Iris pigment epithelial cell (primary cell): ENCODE measurements at places on chromosomes 3 and 15.

DNA sequence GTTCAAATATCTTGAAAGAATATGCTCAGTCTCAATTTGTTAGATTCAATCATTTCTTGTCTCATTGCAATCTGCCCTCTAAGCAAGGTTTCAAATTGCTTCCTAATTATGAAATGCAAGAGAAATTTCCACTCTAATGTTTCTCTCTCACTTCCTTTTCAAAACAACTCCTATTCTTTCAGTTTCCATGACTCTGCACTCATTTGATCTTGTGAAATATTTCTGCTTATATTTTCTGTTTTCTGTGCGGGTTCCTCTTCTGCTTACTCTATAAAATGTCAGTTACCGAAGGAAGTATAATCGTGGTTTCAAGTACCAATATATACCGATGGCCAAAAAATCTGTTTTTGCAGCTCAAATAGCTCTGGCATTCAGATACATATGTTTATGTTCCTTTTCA is 521.9 kb upstream of the NAALADL2 start:
- DNase-seq, result no peak

GRCh38 chr3:70112751-70113150 is 113.2 kb downstream of the SAMMSON start:
- DNase-seq, result no peak

DNA sequence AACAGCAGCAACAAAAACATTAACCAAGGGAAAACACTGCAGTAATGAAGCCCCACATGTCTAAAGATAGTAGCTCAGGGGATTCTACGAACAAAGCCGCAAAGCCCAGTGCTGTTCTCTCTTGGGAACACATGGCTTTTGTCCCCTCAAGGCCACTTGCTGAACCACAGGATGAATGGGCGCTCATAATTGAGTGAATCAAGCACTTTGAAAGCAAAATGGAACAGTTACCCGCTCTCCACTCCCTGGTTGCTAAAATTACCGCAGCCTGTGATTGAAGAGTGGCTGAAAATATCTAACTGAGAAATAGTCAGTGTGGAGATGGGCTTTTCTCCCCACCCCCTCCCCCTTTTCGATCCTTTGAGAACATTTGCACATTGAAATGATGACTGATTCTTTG is 39.6 kb downstream of the RASGRF1 start:
- DNase-seq, result no peak

DNA sequence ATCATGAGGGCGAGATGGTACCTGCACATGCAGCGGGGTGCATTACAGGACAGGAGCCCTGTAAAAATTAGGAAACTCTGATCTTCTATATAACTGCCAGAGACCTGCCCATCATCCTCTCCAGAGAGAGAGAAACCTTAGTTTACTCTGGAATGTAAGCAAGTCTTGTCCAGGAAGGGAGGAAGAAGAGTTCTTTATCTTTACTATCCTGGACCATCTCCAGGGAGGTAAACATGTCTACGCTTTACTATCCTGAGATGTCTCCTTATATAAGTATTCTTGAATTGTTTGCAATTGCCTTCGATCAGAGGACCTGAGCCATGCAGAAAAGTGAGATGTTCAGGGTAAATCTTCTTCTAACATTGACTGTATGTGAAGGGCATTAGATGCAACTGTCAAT is 12.7 kb upstream of the HACD2 start:
- DNase-seq, result no peak

- DNase-seq, result peak; percentile 68
Observed at GRCh38 chr3:63961891-63962290, 49.7 kb upstream of the SCAANT1 start.

DNA sequence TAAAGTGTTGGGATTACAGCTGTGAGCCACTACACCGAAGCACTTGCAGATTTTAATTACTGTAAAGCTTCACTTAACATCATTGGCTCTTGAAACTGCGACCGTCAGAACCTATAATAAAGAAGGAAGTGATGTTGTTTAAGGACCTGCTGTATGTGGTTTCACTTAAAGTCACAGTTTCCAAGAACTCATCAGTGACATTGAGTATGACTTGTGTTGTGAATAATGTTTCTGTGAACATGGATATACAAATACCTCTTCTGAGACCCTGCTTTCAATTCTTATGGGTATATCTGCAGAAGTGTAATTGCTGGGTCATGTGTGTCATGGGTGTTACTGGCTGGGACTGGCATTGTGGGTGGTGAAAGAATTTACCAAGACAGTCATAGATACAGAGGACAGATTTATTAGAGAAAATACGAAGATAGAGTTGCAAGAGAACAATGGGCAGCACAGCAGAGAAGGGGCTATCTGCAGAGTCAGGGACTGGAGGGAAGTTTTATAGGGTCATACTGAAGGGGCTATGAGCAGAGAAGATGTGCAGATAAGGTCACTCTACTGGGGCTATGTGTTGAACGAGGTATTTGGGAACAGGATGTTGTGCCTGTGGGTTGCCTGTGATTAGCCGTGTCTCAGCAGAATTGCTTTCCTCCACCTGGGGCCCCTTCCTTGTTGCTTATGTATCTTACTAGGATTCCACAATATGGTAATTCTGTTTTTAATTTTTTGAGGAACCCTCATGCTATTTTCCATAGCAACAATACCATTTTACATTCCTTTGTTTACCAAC is 4.5 kb downstream of the NDUFB5 start:
- no peak for DNase-seq

- peak; percentile 91 for DNase-seq
Observed at GRCh38 chr3:124707656-124708062, 22.6 kb upstream of the UMPS start.

DNA sequence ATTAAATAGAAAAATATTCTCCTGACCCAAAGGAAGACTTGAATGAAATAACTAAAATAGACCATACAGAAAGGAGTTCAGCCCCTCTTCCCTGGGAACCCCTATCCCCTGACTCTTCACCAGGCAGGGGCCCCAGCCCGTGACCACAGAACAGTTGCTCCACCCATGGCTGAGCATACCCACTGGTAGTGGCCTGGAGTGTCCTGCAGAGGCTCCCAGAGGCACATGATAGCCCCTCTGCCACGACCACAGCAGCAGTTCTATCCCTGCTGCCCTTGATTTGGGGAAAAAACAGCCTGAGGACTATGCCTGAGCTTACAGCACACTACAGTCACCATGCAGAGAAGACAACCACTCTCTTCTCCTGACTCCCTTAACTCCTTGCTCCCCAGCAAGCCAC is 31.8 kb downstream of the TTC14 start:
- DNase-seq, result no peak

DNA sequence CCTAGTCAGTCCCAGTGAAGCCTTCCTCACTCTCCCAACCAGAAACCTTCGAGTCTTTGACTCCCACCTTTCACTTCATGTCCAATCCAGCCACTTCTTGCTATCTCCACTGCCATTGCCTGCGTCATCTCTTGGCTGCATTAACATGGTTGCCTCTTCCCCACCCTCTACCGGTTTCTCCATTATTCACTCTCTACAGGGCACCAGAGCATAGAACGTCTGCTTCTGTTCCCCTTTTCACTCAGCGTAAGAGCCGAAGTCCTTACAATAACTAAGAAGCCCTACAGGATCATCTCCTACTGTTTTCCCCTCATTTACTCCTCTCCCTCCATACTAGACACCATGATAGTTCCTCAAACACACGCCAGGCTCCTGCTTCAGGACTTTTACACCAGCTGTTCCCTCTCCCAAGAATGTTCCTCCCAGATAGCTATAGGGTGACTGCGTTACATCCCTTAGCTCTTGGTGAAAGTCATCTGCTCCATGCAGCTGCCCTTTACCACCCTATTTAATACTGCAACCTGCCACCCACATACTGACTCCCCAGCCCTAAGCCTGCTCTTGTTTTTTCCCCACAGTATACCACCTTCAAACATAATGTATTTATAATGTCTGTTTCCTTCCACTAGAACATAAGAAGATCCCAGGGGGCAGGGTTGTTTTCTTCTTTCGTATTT is 30.9 kb downstream of the RCN2 start:
- DNase-seq, result no peak

DNA sequence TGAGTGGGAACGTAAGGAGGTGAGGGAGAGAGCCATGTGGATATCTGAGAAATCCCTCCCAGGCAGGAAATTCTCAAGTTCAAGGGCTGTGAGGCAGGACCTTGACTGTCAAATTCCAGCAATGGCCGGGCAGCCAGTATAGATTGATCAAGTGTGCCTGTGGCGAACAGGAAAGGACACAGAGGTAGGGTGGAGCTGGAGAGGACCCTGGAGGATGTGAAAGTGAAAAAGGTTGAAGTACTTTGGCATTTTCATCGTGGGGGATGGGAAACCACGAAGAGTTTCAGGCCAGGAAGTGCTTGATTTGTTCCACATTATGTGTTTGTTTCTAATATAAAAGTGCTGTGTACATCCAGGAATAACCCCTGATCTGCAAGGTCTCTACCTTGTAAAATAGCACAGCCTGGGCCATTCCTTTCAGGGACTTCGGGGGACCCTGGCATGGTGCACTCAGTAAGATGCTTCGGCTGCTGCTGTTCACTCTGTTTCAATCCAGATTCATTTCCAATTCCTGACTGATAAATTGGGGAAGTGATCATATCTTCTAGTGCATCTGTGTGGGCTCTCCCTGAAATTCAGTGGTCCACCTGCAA is 156.6 kb downstream of the MCTP2 start:
- DNase-seq, result no peak

DNA sequence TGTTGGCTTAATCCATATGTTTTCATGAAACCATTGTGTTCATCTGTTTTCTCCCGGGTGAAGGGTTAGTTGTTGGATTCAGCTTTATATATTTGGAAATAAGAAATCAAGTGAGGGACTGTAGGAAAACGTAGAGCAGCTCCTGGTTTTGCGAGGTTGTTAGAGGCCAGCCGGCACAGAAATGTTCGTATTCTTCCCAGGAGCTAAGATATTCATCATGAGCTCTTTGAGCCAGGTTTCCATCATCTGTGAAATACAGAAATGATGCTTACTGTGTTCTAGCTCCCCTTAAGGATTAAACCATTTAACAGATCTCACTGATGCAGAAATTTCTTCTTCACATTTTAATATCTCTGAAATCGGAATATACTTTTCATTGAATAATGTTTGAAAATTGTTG is 235.5 kb downstream of the PTPRG start:
- DNase-seq, result no peak
